Thoracic aorta (tissue), 2 donors: ENCODE measurements at places on chromosomes 1 and 21. TPM values are rescaled to one million over a fixed set of nuclear protein-coding genes. Genes with fewer than 3 reads are reported as not detected.

The COP1 gene
- total RNA-seq, result 68.6 TPM

- DNase-seq, result no peak
Observed at GRCh38 chr1:10814312-10814711, 17.9 kb upstream of the CASZ1 start.

GRCh38 chr1:74772945-74773344, 40.0 kb downstream of the TYW3 start:
- DNase-seq, result no peak

The FAM110D gene
- 10.6 TPM for total RNA-seq

The ACOT11 gene
- total RNA-seq, result 19.3 TPM

DNA sequence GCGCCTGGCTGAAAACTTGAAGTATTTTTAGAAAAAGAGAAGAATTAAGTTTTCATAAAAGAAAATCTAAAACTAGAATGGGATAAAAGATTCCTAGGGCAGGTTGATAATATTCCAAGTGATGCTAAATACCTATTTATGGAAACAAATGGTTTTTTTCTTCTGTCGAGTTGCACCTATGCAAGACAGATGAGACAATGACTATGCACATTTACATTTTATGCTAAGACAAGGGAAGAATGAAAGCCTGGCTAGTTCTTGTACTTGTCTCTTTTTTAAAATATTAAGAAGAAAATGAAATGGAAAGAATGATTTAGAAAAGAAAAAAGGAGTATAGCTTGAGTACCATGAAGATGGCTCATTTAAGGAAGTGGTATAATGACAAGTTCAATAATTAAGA, 24.4 kb upstream of the USP24 start:
- no peak for DNase-seq

The PTGER3 gene
- 61.7 TPM for total RNA-seq

- DNase-seq, result no peak
Observed at GRCh38 chr1:166489670-166490436, 323.1 kb upstream of the FAM78B start.

The SPRR2G gene
- not detected for total RNA-seq

- DNase-seq, result peak; percentile 72
Observed at GRCh38 chr1:200738949-200739651, 407 bp downstream of the CAMSAP2 start.

DNA sequence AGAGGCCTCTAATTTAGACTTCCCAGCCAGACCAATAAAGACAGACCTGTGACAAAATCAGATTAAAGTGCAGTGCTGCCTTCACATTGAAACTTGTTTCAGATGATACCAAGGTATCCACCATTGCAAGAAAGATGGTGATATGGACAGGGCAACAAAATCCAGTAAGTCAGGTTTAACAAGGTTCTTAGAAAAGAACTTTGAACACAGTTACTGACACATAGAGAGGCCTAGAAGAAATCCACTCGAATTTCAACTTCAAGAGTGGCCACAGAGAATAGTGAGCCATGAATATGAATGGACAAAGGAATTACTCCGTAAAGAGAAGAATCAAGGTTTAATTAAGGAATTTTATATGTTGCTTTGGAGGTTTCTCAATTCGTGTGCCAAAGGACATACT, 230.4 kb downstream of the KCNT2 start:
- no peak for DNase-seq

DNA sequence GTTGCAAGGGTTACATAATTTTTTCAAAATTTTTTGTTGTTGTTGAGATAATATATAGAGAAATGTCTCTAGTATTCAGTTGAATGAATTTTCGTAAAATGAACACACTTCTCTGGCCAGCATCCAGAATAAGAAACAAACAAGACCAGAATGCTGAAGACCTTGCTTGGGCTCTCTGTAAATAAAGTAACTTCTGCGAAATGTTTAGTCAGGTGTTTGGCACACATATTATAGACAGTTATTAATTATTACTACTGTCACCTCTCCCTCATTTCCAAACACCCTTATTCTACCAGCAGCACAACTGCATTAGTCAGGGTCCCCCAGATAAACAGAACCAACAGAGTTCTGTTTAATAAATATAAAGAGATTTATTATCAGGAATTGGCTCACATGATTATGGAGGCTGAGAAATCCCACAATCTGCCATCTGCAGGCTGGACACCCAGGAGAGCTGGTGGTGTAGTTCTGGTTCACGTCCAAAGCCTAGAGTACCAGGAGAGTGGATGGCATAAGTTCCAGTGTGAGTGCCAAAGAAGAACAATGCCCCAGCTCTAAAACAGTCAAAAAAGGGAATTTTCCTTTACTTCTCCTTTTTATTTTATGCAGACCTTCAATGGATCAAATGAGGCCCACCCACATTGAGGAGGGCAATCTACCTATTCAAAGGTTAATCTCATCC, 44.1 kb upstream of the KCND3 start:
- DNase-seq, result no peak

- DNase-seq, result no peak
Observed at GRCh38 chr21:26027696-26028095, 142.9 kb downstream of the APP start.

DNA sequence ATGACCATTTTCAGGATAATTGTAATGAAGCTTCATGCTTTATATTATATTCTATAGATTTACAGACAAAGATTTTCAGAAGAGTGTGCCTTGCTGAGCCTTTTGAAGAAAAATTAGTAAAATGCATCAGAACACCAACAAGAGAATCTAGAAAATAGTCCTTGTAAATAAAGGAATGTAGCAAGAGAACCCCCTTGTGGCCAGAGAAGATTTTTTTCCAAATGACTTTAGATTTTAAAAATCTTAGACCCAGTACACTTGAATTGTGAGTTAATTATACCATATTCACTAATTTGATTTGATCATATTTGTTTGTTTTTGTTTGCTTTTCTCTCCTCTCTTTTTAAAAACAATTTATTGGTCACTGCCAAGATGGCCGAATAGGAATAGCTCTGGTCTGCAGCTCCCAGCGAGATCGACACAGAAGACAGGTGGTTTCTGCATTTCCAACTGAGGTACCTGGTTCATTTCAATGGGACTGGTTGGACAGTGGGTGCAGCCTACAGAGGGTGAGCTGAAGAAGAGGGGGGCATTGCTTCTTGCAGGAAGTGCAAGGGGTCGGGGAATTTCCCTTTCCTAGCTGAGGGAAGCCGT, 12.8 kb upstream of the IFI44L start:
- DNase-seq, result no peak

The CDC20 gene
- total RNA-seq, result 0.35 TPM

The OR2T29 gene
- total RNA-seq, result not detected

DNA sequence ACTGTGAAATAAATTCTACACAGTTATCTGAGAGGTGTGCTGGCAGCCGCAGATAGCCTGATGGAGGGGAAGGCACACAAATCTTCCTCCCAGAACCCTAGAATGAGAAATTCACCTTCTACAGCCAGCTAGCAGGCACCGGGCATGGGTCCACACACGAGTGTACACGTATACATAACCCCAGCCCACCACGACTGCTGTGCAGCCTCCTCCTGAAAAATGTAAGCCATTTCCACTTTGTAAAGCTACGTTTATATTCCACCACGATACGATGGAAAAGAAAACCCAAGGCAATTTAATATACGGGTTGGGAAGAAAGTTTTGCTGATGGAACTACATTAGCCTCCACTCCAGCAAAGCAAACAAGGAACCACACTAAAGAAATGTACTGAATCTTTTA, 1.8 kb downstream of the BTG3 start:
- no peak for DNase-seq

The CHI3L2 gene
- 2.2 TPM for total RNA-seq

The TDRD10 gene
- total RNA-seq, result 1.1 TPM

The KCNE2 gene
- total RNA-seq, result not detected

- no peak for DNase-seq
Observed at GRCh38 chr21:40331172-40331571, 463.9 kb downstream of the PCP4 start.

DNA sequence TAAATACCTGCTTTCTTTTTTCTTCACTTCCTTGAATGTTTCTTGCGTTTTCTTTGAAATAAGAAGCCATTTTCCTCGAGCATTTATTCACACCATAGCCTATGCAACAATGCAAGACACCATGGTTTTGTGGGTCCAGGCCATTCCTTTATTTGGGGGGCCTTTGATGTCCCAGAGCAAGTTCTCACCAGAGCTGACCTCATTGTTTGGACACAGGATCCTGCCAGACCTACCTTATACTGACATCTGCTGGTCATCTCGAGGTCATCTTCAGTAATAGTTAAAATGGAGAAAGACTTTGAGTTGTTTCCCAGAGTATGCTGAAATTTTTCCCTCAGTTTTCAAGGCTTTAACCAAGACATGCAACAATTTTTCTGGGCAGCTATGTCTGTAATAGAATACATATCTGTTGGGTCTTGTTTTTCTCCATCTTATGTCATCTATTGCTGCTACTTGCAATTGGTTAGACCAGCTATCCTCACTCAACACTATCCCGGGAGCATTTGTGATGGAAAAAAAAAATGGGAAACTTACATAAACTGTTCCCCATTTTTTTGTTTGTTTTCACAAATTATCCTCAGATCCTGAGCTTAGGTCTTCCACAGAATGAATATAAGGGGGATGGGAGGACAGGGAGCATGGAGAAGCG, 34.0 kb upstream of the BACE2 start:
- no peak for DNase-seq
